ENCODE measurements at places on chromosomes 2 and 18.
A peak's percentile ranks its signal among the peaks of the same experiment; 100 is the strongest.

GRCh38 chr2:71749671-71750101 lies 296.3 kb downstream of the DYSF start:
- no peak for DNase-seq

DNA sequence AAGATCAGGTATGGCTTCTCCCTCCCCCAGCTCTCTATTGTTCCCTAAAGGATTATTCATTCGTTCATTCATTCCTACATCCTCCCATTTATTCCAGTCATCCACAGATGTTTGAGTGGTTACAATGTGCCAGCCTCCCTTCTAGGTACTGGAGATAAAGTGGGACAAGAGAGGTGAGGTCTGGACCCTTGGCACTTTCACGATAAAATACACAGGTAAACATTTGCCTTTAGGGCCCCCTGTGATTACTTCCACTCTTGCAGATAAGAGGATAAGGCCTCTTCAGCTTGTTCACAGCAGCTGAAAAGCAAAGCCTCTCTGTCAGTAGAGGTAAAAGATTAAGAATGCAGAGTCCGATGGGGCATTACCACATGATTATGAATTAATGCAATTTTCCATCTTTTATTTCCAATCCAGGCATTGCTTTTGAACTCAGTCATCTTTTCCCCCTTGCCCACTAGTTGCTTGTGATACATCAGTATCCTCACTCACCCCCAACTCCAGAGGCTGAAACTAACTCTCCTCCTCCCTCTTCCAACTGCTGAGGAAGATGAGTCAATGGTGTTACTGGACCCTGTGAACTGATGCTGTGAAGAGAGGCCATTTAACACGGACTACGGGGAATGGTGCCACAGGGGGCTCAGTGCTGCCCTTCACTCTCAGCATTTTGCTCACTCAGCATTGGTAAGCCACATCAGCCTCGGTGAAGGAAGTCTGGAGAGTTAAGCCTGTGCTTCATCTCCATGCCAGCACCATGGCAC lies 1.1 kb upstream of the DPP4 start:
- DNase-seq = no peak

GRCh38 chr2:160429248-160430000 lies 64.2 kb downstream of the RBMS1 start:
- DNase-seq = no peak

GRCh38 chr2:207155516-207156444 lies 10.0 kb downstream of the KLF7 start:
- no peak for DNase-seq

DNA sequence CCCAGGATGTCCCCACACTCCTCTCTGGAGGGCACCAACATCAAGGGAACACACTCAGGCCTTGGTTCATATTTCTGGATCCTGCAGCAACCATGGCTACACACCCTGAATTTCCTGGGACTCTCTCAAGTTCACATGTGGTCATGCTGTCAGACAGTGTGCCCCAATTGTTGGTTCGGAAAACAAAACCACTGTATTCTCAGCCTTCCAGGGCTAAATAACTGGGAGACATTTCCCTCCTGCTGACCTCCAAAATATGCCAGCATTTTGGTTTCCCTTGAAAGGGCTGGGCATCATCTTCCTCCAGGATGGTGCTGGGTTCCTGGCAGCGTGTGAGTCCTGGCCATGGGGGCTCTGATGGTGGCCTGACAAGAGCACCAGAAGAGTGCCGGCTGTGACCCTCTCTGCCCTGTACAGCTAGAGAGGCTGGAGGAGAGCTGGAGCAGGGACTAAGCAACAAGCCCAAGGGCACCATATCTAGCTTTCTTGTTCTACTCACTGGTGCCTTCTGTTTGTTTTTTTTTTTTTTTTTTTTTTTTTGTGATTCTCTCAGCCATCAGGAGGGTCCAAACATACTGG lies 37.5 kb upstream of the WIPF1 start:
- no peak for DNase-seq

GRCh38 chr2:43184339-43184895 lies 42.0 kb downstream of the ZFP36L2 start:
- DNase-seq = peak; percentile 37

DNA sequence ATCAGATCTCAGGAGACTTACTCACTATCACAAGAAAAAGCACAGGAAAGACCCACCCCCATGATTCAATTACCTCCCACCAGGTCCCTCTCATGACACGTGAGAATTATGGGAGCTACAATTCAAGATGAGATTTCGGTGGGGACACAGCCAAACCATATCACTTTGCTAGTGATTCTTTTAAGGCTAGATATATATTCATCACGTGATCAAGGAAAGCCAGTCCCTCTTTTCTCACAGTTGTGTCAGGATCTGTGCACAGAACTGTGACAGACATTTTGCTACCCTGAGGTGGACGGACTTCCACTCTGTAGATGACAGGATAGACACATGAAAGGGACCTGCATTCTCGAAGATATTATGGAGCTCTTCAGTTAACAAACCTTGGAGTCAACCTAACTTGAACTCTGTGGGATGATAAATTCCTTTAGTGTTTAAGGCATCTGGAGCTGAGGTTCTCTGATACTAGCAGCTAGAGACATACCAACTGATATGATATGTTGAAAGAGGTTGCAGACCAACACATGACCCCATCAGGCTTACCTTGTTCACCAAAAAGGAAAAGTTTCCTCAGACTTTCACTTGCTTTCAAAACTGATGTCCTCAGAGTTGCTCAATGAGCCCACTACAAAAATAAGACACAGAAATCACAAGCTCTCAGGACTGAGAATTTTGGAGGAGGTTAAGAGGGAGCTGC lies 66.3 kb upstream of the SCG2 start:
- no peak for DNase-seq

- no peak for DNase-seq
Observed at GRCh38 chr2:118032169-118033013, 18.5 kb upstream of the CCDC93 start.

DNA sequence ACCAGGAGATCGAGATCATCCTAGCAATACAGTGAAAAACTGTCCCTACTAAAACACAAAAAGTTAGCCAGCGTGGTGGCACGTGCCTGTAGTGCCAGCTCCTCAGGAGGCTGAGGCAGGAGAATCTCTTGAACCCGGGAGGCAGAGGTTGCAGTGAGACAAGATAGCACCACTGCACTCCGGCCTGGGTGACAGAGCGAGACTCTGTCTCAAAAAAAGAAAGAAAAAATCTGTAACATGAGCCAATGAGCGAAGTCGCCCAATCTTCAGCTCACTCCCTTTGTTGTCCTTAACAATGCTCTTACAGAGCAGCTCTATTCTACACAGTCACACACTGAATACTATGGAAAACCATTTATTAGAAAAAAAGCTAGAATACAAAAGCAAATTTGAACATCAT lies 22.0 kb downstream of the FAM98A start:
- no peak for DNase-seq

- no peak for DNase-seq
Observed at GRCh38 chr18:36813824-36814223, 15.0 kb downstream of the TPGS2 start.

GRCh38 chr2:196851088-196851487 lies 41.9 kb upstream of the C2orf66 start:
- DNase-seq = no peak

DNA sequence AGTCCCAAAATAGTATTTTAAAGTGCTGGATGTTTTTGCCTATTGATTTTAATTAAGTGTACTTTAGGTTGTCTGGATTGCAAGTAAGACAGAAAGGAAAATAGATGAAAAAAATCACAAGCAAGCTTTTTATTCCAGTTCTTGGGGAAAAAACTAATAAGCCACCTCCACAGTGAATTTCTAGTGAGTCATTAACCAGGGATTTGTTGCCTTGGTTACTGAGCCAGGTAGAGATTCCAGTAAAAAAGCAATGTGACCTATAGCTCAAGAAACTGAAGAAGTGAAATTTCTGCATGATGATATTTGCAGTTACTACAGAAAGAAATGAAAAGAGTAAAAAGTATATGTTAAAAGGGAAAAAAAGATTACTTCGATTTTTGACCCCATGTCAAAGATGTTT lies 160.6 kb downstream of the METTL4 start:
- DNase-seq = no peak

- no peak for DNase-seq
Observed at GRCh38 chr18:6017171-6017570, 121.8 kb upstream of the TMEM200C start.

DNA sequence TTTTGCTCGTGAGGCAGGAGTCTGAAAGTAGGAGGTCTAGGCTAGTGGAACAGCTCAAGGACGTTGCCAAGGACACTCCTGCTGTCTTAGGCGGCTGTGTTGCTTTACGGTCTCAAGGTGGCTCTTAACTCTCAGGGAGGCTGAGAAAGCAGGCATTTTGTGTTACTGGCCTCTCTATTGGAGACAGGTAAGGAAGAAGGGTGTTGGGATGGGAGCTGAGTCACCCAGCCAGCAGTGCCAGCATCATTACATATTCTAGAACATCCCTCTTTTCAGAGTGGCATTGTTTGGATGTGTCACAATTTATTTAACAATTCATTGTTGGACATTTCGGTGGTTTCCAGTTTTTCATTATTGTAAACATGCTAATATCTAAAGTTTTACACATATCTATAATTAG lies 30.8 kb upstream of the TMEM214 start:
- no peak for DNase-seq

DNA sequence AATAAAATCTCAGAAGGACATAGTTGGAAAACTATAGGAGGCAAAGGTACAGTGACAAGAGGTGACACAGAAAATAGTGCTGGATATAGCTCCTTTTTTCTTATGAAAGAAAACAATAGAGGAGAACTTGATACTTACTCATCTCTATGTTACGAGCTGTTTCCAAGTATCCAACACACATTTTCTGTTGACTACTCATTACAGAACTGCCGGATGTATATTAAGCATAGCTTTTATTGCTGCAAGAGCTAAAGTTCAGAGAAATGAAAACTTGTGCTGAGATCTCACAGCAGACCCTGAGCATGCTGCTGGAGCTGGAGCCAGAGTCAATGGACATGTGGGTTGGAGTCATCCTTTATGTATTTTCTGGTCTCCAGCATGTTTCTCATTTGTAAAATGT lies 210.0 kb upstream of the NT5C1B start:
- DNase-seq = no peak

GRCh38 chr2:216636551-216637450 lies 3.6 kb downstream of the IGFBP2 start:
- DNase-seq = no peak
